ENCODE measurements at places on chromosomes 16 and 17.
A peak's percentile ranks its signal among the peaks of the same experiment; 100 is the strongest.

- DNase-seq = no peak
Measured at GRCh38 chr17:75417054-75417580, 11.6 kb upstream of the GRB2 start.

GRCh38 chr17:57902117-57902799 lies 52.4 kb upstream of the MRPS23 start:
- DNase-seq = no peak

GRCh38 chr17:52383493-52384100 lies 225.1 kb upstream of the CA10 start:
- DNase-seq = peak; percentile 55

- no peak for DNase-seq
Measured at GRCh38 chr16:53523971-53524548, 21.1 kb upstream of the AKTIP start.

DNA sequence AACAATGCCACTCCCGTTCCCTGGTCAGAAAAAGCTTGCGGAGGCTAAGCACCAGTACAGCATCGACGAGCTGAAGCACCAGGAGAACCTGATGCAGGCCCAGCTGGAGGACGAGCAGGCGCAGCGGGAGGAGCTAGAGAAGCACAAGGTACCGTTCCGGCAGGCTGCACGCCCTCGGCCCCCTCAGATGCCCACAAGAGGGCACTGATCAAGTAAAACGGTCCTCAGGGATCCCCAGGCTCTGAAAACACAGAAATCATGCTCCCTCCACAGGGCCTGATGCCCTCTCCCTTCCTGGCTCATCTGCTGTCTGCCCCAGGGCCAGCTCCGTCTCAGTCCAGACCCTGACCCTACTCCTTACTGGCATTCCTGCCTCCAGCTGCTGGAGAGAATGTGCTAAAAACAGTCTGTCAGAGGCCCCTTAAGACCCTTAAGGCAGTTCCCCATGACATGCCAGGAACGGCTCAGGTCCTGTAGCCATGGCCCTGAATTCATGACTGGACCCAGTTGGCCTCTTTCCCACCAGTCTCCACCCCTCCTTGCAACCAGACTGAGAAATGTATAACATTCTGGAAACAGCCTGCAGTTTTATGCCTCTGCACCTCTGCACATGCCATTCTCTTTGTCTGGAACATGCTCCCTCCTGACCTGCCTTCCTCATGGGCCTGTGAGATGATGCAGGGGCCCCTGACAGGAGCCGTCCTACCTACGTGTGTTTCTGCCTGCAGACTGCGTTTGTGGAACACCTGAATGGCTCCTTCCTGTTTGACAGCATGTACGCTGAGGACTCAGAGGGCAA lies 21.8 kb downstream of the DRC3 start:
- peak; percentile 37 for DNase-seq

DNA sequence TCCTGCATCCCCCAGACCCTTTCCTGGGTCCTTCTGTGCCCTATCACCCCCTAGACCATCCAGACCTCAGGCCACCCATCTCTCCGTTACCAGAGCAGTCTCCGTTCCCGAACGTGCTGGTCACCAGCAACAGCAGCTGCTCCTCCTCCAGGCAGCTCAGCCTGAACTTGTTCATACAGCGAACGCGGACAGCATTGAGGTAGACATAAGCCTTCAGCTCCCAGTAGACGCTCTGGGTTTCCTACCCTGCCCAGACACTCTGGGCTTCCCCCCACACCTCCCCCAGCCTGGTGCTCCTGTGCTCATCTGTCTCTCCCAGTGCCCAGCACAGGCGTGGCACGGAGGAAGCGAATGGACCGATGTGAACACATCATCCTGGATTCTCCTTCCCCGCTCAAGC lies 41.6 kb upstream of the RNFT1 start:
- no peak for DNase-seq

Data from GM23248 (cell line).